Calu3 (cell line): ENCODE measurements at places on chromosomes 5 and 9. TPM values are rescaled to one million over a fixed set of nuclear protein-coding genes. Genes with fewer than 3 reads are reported as not detected.
A peak's percentile ranks its signal among the peaks of the same experiment; 100 is the strongest.

The SYK gene
- total RNA-seq, result 14.8 and 16.3 TPM in 2 replicates

The MCTP1 gene
- 22.3 and 28.4 TPM in 2 replicates for total RNA-seq

The ANKDD1B gene
- total RNA-seq, result 1.3 and 1.6 TPM in 2 replicates

The TSSK1B gene
- total RNA-seq, result not detected in 2 replicates

The SLC6A3 gene
- not detected in 2 replicates for total RNA-seq

The GRM6 gene
- not detected in 2 replicates for total RNA-seq

The SEMA6A gene
- total RNA-seq, result 53.3 and 54.7 TPM in 2 replicates

The RANBP17 gene
- 69.3 and 117 TPM in 2 replicates for total RNA-seq

The SPINK4 gene
- total RNA-seq, result not detected in 2 replicates

The PHF24 gene
- not detected in 2 replicates for total RNA-seq

The TSLP gene
- total RNA-seq, result 0.20 TPM in 1 of 2 replicates, not detected in the other

The FAM169A gene
- 13.4 and 14.1 TPM in 2 replicates for total RNA-seq

The GPR107 gene
- 39.9 and 43.4 TPM in 2 replicates for total RNA-seq

GRCh38 chr9:121663591-121663990, 12.2 kb downstream of the DAB2IP start:
- no peak overlapping the region for H3K4me3 ChIP-seq
- H3K27me3 ChIP-seq, result no peaks in the 10 kb centered on the region
- H3K4me1 ChIP-seq, result no peaks in the 10 kb centered on the region
- no peaks in the 10 kb centered on the region for H3K36me3 ChIP-seq

DNA sequence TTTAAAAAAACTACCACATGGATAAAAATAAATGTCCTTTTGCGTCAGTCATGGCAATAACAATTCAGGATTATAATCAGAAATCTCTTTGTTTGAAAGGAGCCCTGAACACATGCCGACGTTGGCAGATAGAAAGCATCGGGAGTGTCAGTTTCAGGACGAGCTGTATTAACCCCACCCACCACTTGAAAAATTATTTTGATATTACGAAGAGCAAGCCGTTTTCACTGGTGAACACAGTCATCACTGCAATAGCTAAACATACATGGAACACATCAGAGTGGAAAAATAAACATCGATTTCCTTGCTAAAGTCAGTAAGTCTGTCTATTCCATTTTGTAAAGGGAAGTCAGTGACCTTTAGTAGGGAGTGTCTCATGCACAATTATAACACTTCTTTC, 266.4 kb upstream of the FBXL7 start:
- no peak for DNase-seq
- no peaks in the 10 kb centered on the region for H3K36me3 ChIP-seq
- H3K4me3 ChIP-seq, result no peak overlapping the region
- H3K27ac ChIP-seq, result no peak overlapping the region

DNA sequence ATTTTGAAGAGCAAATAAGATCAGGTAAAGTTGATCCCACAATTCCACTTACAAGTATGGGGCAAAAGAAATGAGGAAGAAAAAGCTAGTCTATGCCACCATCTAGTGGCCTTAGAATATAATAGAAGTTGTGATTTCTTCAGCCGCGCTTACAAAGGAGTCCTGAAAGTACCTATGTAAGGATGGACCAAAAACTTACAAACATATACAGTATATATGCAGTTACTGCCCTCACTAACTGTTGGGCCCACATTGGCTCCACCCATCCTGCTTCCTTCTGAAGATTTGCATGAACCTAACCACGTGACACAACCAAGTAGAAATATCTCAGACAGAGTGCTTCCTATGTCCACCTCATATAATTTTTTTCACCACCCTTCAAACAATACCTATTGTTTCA, 11.7 kb upstream of the OR13D1 start:
- peak; percentile 13 for DNase-seq
- no peak overlapping the region for H3K27ac ChIP-seq
- no peaks in the 10 kb centered on the region for H3K36me3 ChIP-seq
- no peaks in the 10 kb centered on the region for H3K4me1 ChIP-seq
- H3K27me3 ChIP-seq, result no peaks in the 10 kb centered on the region

GRCh38 chr9:17075758-17076485, 58.9 kb upstream of the CNTLN start:
- no peak for DNase-seq
- H3K27me3 ChIP-seq, result no peaks in the 10 kb centered on the region
- H3K27ac ChIP-seq, result no peak overlapping the region
- no peaks in the 10 kb centered on the region for H3K36me3 ChIP-seq
- no peak overlapping the region for H3K4me3 ChIP-seq

DNA sequence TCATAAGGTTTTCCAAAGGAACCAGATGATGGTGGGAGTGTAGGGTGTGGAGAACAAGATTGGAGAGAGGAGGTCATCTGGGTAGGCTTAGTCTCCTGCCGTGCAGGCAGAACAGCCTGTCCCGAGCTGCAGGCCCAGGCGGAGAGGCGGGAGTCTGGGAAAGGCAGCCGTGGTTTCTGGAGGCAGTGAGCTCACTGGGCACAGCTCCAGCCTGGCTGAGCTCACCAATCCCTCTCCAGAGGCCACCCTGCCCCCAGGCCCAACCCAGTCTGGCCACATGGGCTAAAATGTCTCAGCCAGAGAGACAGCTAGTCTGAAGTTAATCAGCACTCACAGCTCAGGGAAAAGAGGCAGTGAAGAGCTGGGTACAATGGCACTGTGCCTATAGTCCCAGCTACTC, 12.3 kb downstream of the P4HA2 start:
- no peaks in the 10 kb centered on the region for H3K27me3 ChIP-seq
- H3K4me3 ChIP-seq, result no peak overlapping the region
- H3K36me3 ChIP-seq, result peaks cover 7% of the 10 kb centered on the region
- H3K27ac ChIP-seq, result no peak overlapping the region

DNA sequence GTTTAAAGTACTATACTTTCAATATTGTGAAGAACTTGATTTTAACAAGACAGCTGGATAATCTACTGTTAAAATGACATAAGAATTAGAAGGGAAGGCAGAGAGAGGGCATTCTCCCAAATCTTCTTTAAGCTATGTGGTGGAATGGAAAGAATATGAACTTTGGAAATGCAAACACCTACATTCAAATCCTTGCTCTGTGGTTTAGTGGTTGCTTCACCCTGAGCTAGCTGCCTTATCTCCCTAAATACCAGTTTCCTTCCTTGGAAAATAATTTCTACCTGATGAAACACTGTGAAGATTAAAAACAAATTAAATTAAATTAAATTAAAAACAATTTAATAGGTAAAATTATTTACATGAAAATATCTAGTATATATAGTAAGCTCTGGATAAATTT, 98.5 kb downstream of the GPR21 start:
- DNase-seq, result no peak
- H3K4me1 ChIP-seq, result no peaks in the 10 kb centered on the region
- H3K27ac ChIP-seq, result no peak overlapping the region

DNA sequence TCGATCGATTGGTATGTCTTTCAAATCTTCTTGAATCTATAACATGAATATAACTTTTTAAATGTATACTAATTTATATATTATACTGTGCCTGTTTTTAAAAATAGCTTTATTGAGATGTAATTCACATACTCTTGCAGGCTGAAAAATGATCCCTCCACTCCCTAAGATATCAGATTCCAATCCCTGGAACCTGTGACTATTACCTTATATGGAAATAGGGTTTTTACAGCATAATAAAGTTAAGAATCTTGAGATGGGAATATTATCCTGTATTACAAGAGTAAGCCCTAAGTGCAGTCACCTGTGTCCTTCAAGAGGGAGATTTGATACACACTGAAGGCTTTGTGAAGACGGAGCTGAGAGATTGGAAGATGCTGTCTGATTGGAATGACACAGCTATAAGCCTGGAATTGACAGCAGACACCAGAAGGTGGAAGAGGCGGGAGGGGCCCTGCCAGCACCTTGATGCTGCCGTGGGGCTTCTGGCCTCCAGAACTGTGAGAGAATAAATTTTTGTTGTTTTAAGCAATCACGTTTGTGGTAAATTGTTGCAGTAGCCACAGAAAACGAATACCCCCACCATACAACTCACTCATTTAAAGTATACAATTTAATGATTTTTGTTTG, 161.3 kb downstream of the RMI1 start:
- H3K36me3 ChIP-seq, result peaks cover 4% of the 10 kb centered on the region
- peaks cover 51% of the 10 kb centered on the region for H3K27me3 ChIP-seq
- H3K4me3 ChIP-seq, result no peak overlapping the region
- no peak for DNase-seq
- H3K4me1 ChIP-seq, result peaks cover 10% of the 10 kb centered on the region

DNA sequence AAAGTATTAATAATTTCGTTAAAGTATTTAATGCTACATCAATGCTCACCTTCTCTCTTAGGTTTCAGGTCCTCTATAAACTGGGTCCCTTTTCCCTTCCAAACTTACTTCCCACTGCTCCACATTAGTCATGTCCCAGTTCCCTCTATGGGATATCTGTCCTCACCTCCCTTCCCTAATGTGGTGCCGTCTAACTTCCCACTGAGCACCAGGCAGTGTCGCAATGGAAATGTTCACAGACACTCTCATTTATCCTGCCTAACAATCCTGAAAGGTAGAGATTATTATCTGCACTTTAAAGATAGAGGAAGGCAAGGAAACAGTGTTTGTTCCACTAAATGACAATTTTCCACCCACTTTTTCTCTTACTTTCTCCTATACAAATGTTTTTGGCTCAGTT, 329.7 kb downstream of the CWC27 start:
- H3K4me3 ChIP-seq, result no peak overlapping the region
- no peak overlapping the region for H3K27ac ChIP-seq
- H3K27me3 ChIP-seq, result no peaks in the 10 kb centered on the region
- H3K4me1 ChIP-seq, result no peaks in the 10 kb centered on the region
- no peak for DNase-seq
- peaks cover 10% of the 10 kb centered on the region for H3K36me3 ChIP-seq

GRCh38 chr5:43332401-43332800, 19.2 kb upstream of the HMGCS1 start:
- no peaks in the 10 kb centered on the region for H3K27me3 ChIP-seq
- H3K36me3 ChIP-seq, result peaks cover 11% of the 10 kb centered on the region
- no peak overlapping the region for H3K27ac ChIP-seq

DNA sequence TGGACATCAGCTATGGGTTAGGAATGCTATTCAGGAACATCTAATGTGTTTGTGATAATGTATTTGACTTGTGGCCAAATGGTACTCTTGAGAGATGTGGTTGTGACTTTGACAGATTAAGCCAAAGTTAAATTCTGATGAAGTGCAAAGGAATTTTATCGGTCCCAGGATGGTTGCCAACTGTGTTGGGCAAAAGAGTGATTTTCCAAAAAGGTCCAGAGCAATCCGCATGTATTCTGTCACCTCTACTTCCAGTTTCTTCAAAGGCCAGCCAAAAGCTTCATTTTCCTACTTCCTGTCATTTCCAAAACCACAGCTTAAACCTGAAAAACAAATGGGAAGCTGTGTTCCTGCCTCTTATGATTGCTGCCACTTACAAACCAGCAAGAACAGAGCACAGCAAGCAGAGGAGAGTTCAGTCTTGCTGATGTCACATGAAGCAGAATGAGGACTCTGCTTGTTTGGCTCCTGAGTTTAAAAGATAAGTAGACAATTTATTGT, 59.8 kb downstream of the MARCHF3 start:
- H3K36me3 ChIP-seq, result no peaks in the 10 kb centered on the region
- no peak overlapping the region for H3K4me3 ChIP-seq
- H3K27me3 ChIP-seq, result no peaks in the 10 kb centered on the region
- H3K4me1 ChIP-seq, result peaks cover 14% of the 10 kb centered on the region
- no peak for DNase-seq

GRCh38 chr5:178306430-178307225, 74.0 kb upstream of the PHYKPL start:
- DNase-seq, result no peak
- H3K36me3 ChIP-seq, result no peaks in the 10 kb centered on the region
- H3K27ac ChIP-seq, result no peak overlapping the region
- H3K4me1 ChIP-seq, result no peaks in the 10 kb centered on the region
- H3K27me3 ChIP-seq, result peaks cover 38% of the 10 kb centered on the region
- H3K4me3 ChIP-seq, result no peak overlapping the region

- H3K27ac ChIP-seq, result no peak overlapping the region
- H3K4me3 ChIP-seq, result no peak overlapping the region
- H3K27me3 ChIP-seq, result no peaks in the 10 kb centered on the region
- H3K4me1 ChIP-seq, result peaks cover 10% of the 10 kb centered on the region
- no peak for DNase-seq
Observed at GRCh38 chr5:53913941-53914340, 353.5 kb downstream of the NDUFS4 start.

GRCh38 chr5:38347896-38348295, 89.5 kb downstream of the EGFLAM start:
- peaks cover 8% of the 10 kb centered on the region for H3K4me1 ChIP-seq
- peaks cover 81% of the 10 kb centered on the region for H3K27me3 ChIP-seq

GRCh38 chr9:109251776-109252106, 69.1 kb downstream of the EPB41L4B start:
- DNase-seq, result no peak
- H3K27ac ChIP-seq, result no peak overlapping the region
- no peaks in the 10 kb centered on the region for H3K36me3 ChIP-seq
- peaks cover 12% of the 10 kb centered on the region for H3K4me1 ChIP-seq
- H3K27me3 ChIP-seq, result no peaks in the 10 kb centered on the region

DNA sequence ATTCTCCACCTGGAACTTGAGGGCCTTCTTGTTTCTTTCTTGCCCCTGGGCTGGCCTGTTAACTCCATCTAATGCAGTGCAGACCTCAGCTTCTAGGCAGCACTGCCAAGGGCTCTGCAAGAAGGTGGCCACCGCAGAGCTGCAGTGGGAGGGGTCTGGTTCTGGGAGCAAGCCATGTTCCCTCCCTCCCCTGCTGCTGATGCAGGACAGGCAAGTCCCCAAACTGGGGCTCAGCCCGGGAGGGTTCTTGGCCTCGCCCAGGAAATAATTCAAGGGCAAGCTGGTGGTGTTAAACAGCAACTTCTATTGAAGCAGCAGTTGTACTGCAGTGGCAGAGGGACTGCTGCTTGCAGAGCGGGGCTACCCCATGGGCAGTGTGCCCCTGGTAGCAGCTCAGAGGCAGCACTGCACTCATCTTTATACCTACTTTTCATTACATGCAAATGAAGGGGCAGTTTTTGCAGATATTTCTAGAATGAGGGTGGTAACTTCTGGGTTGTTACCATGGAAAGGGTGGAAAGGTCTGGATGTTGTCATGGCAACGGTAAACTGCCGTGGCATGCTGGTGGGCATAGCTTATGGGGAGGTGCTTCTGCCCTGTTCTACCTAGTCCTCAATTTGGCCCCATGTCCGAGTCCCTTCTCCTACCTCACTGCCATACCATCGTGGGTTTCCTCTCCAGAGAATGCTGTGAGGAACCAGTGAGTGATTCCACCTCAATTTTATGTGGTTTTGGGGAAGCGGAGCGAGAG, 82.1 kb downstream of the WDR41 start:
- no peak overlapping the region for H3K4me3 ChIP-seq
- H3K4me1 ChIP-seq, result no peaks in the 10 kb centered on the region
- no peak overlapping the region for H3K27ac ChIP-seq

GRCh38 chr9:76403352-76403751, 9.1 kb upstream of the RFK start:
- H3K4me1 ChIP-seq, result peaks cover 28% of the 10 kb centered on the region
- H3K4me3 ChIP-seq, result peak overlapping the region; percentile 30
- no peak for DNase-seq
- H3K27ac ChIP-seq, result no peak overlapping the region
